B cell (primary cell): ENCODE measurements at places on chromosomes 4 and X.

DNA sequence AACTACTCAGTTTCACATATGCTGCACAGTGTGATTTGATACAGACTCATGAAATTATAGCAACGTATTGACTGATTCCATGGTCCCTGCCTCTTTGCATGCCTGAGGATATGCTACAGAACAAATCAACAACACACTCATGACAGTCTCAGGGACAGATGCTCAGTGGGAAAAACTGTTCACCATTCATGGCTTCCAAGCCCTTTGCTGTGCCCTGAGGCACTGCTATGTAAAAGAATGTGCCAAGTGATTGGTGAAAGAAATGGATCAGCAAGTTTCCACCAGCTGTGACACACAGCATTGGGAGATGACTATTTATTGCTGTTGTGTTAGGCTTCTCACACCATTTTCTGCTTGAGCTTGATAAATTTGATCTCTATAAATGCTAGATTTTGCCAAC lies 825.6 kb upstream of the INTU start:
- DNase-seq: no peak

GRCh38 chr4:89486042-89486441 lies 178.4 kb upstream of the GPRIN3 start:
- DNase-seq: no peak

DNA sequence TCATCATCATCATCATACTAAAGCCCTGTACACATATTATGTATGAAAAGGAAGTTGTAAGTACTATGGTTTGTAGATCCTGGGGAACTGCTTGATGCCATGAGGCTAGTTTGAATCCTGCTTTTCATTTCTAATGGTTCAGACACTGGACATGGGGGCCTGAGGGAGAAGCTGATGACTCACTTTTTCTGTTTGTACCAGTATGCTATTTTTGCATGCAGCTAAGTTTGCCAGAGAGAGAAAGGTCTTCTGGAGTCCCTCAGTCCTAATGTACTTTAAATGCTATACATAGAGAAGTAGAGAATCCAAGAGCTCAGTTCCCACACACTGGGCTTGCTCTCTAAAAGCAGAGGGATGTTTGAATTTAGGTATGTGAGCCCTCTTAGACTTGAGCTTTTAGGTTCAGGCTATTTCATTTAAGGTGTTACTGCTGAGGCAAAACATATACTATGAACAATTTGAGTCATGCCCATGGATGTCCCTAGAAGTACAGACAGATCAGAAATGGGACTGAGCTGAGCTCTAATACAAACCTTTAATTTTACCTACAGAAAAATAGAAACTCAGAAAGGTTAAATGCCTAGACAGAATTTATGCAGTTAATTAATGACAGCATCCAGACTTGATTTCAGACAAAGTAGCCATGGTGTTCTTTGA lies 17.6 kb upstream of the HS3ST1 start:
- DNase-seq: no peak

DNA sequence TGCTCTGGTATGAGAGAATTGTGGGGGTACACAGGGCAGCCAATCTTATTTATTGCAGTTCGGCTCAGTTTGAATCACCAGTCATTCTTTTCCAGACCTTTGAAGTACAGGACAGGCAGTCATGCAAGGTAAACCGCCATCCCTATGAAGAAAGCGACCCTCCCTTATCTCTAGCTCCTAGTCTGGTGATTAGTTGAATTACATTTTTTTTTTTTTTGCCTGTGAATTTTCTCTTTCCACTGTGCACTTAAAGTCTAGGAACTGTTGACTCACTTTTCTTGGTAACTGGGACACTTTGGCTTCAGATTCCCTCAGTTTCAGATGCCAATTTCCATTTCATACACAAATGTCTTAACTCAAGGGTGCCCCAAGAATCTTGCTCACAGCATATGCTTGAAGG lies 82.4 kb upstream of the FAM9C start:
- no peak for DNase-seq

GRCh38 chr4:88489100-88489761 lies 32.3 kb downstream of the HERC5 start:
- DNase-seq: no peak

DNA sequence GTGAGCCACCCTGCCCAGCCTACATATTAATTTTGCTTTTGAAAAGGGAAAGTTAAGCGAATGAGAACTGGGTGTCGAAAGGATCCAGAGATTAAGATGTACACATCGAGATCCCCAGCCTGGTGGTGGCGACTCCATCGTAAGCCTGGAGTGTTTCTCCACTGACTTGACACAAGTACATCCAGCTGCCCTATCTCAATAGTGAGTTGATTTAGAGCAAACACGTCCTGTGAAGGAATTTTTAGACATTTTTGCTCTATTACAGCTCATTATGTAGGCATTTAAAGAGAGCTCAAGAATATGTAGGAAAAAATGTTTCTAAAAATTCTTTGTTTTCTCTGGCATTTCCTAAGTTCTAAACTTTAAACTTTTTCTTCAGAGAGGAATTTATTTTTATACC lies 11.7 kb upstream of the CLDN34 start:
- DNase-seq: no peak

DNA sequence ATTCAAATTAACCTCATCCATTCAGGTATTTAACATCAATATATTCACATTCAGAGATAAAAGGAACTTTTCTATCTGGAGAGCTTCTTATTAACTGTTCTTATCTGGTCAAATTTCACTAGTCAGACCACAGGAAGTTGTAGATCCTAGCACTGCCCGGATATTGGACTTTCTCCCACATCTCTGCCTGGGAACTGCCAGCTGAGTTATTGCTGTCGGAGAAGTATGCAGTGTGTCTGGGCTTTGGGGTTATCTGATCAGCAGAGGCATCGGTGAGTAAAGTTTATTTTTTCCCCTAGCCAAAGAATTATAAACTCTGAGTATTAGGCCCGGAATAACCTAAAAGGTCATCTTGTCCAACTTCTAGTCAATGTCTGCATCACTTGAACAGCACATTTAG lies 45.1 kb downstream of the OR13H1 start:
- no peak for DNase-seq

DNA sequence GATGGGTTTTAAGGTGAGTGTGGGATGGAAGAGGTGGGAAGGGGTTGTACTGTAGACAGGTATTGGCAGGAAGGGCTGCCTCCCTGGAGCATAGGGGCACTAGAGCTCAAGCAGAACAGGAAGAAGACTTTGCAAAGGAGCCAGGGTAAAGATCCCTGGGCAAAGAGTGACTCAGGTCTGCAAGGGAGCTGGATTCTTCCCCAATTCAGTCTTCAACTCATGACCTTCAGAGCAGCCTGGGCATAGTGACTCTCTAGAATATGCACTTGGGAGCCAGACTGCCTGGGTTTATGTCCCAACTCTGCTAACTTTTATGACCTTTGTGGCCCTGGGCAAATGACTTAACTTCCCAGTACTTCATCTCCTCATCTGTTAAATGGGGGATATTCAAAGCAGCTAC lies 4.0 kb downstream of the LONRF3 start:
- no peak for DNase-seq

GRCh38 chrX:19824603-19825002 lies 62.8 kb downstream of the SH3KBP1 start:
- no peak for DNase-seq

DNA sequence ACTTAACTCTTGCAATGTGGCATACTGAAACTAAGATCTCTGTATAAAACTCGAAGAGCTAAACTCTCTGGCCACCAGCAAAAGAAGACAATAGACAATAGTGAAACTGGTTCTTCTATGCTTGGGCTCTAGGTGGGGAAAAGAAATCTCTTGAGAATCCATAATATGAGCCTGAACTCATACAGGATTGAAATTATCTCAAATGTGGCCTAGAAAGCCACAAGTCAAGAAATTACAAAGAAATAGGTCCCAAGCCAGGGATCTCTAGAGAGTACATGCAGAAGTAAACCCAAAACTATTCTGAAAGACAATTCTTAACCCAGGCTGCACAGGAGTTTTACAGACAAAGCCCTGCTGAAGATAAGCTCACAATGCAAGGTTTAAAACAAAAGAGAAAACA lies 127.4 kb downstream of the ANAPC10 start:
- DNase-seq: no peak

DNA sequence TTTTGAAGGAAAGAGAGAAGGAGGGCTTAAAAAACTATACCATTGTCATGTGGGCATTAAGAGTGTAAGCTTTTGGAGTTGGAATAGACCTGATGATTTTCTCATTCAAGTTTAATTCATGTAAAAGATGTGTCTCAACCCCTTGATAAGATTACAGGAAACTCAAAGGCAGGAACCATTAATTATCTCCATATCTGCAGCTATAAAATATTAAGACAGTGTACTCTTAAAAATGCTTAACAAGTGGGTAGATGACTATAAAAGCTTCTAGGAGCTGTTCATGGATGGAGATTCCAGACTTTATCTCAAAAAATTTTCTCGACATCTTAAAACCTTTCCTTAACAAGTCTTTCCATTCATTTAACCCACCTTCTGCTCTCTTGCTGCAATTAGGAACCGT lies 208.3 kb downstream of the PALLD start:
- DNase-seq: no peak

GRCh38 chrX:10755439-10756334 lies 135.3 kb upstream of the MID1 start:
- no peak for DNase-seq
